ENCODE measurements at places on chromosomes 7 and 10. TPM values are rescaled to one million over a fixed set of nuclear protein-coding genes. Genes with fewer than 3 reads are reported as not detected.

SFMBT2 gene
- total RNA-seq, result 0.22 TPM

PPP1R9A gene
- total RNA-seq, result not detected

DNA sequence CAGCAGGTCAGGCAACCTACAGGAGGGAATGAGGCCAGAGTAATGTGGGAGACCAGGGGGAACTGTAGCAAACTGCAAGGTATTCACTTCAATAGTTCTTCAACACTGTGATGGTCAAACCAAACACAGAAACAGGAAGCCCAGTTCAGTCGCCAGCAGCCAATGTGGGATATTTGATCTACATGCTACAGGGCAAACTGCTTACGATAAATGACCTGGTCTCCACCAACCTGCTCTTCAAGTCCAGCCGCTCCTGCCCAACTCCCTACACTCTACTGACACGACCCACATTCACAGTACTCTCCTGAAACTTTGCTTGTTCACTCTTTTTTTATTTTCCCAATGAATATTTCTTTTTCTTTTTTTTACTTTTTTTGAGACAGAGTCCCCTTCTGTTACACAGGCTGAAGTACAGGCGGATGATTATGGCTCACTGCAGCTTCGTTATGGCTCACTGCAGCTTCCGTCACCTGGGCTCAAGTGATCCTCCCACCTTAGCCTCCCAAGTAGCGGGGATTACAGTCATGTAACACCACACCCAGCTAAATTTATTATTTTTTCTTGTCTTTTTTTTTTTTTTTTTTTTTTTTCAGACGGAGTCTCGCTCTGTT is 42.1 kb downstream of the MDH2 start:
- no peak for DNase-seq

OPALIN gene
- total RNA-seq, result not detected

DNA sequence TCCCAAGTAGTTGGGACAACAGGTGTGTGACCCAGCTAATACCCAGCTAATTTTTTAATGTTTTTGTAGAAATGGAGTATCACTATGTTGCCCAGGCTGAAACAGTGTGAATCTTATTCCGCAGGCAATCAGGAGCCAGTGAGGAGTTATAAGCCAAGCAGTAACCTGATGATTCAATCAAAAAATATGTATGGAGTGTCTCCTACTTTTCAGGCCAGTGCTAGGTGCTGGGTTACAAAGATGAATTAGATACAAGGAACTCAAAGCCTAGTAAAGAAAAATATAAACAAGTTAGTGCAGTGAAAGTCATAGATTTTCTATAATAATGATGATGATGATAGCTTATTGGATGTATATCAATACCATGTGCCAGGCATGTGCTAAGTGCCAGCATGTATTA is 13.2 kb upstream of the IFRD1 start:
- DNase-seq, result peak; percentile 41

DNA sequence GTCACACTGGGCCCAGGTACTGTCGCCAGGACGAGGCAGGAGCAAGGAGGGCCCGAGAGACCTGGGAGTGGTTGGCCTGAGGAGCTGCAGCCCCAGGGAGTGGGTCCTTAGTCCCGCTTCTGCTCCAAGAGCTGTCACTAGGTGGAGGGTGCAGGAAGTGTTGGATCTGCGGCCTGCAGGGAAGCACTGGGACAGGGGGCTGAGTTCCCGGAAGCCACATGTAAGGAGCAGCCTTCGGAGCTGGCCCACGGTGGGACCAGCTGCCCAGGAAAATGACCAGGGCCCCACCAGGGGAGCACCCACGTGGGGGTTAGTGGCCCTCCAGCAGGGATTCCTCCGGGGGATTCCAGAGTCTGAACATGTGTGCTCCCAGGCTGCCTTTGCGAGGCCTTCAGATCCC is 9.2 kb upstream of the AQP1 start:
- DNase-seq, result no peak

- DNase-seq, result no peak
These were observed 1.8 kb downstream of the TLX1 start for GRCh38 chr10:101132636-101133473.

DNA sequence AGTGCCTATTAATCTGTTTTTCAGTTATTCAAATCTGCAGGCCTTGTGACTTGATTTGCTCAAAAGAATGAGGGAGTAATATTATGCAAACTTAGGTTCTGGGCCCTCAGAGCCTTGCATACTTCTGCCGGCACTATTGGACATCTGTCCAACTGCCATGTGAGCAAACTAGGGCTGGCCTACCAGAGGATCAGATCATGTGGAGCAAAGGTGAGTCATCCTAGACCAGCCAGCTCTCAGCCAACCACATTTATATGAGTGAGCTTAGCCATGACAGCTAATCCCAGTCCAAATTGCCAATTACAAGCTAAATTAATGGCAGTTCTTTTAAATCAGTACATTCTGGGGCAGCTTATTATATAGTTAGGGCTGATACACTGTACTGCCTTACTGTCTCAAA is 69.6 kb downstream of the SDHAF3 start:
- DNase-seq, result peak; percentile 61

DNA sequence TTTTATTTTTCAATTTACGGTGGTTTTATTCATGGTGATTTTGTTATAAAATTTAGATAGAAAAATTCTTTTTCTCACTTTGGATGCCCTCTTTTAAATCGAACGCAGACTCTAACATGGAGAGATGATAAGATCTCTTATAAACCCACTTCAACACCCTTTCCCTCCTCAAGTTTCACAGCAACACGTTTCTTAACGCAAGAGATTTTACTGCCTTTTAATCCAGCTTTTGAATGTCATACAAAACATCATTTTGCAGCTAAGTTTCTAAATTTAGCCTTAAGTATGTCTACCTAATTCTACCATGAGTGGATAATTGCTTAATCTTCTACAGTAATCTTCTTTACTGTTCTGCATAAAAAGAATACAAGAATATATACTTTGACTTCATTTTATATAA is 70.0 kb downstream of the SEMA3C start:
- no peak for DNase-seq

GRCh38 chr10:110399106-110399964 is 94.6 kb upstream of the SMNDC1 start:
- DNase-seq, result peak; percentile 98

GRCh38 chr7:131502810-131503508 is 53.5 kb downstream of the PODXL start:
- peak; percentile 66 for DNase-seq

GNAT3 gene
- not detected for total RNA-seq

AFAP1L2 gene
- total RNA-seq, result not detected

DNA sequence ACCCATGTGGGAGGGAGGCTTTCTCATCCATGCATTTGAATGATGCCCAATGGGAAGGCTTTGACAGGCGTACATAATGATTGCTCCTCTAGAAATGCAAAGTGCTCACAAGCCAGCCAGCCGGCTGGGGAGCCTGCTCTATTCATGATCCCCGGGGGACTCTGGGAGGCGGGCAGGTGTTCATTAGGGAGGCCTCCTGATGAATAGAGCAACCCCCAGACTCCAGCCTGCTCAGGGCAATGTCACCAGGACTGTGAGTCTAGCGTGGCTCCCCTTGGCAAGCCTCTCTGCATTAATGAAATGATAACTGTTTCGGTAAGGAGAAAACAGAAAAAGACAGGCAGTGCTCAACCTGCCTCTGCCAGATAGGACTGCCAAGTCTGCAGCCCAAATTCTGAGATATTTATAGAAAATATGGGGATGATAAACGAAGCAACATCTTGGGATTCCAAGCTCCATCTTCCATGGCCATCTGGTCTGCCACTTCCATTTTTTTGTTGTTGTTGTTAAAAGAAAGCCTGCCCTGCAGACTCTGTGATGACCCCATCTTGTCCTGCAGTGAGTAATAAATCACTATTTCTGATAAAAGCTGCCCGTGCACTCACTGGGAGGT is 236.4 kb downstream of the PRPF18 start:
- no peak for DNase-seq

GRCh38 chr7:47285860-47286491 is 295.9 kb downstream of the TNS3 start:
- peak; percentile 85 for DNase-seq

CALN1 gene
- not detected for total RNA-seq

Data from GM23248 (cell line).